ENCODE measurements at places on chromosomes 2 and 18. TPM values are rescaled to one million over a fixed set of nuclear protein-coding genes. Genes with fewer than 3 reads are reported as not detected.

- no peak for DNase-seq
Observed at GRCh38 chr2:144111437-144111836, 408.5 kb downstream of the ZEB2 start.

Gene CHRNG
- not detected for total RNA-seq

DNA sequence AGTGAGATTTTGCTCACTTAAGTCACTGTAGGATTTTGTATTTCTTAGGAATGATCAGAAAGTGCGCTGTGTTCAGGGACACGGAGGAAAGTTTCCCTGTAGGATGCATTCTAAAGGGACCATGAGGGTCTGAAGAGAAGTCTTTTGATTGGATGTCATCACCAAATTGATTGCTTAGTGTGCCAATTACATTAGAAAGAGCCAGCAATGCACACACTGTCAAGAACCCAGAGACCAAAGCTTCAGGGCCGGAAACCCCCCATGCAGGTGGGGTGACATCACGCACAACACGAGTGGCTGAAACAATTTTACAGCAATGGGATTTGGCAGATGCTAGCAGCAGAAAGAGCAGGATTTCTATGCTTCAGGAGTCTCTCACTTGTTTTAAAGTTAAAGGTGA, 242.4 kb downstream of the NAPG start:
- no peak for DNase-seq

DNA sequence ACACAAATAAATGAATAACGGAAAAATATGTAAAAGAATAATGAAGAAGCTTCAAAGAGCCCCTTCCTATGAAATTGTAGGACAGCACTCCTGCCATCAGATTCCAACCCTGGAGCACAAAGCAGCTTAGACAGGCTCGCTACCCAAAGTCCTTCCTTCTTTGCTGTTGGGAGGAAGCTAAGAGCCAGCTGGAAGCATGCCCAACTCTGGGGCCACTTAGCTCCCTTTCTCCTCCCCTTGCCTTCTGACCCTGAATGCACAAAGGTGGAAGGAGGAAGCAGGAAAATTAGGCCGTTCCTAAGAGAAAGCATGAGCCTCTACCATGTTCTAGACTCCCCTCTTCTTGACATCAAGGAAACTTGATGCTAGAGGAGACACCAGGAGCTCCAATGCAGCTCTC, 700.8 kb downstream of the RNF144A start:
- no peak for DNase-seq

DNA sequence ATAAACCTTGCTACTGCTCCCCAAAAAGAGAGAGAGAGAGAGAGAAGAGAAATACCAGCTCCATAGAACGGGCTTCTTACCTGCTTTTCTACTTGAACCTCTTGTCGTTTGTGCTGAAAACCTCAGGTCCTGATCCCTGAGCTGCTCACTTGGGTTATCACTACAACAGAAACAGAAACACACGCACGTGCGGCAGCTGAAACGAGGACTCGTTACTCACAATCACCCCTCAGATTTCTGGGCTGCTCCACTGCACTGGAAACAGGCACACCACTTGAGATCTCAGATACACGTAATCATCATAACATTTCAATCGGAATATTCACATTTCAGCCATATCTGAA, 48.2 kb upstream of the GPC1 start:
- DNase-seq, result no peak

GRCh38 chr2:73736855-73737779, at the start of gene TPRKB:
Gene TPRKB, minus strand, starts transcription at chr2:73737345. Its CDS starts 2,776 bp downstream, at chr2:73734569.
- DNase-seq, result peak; percentile 93

DNA sequence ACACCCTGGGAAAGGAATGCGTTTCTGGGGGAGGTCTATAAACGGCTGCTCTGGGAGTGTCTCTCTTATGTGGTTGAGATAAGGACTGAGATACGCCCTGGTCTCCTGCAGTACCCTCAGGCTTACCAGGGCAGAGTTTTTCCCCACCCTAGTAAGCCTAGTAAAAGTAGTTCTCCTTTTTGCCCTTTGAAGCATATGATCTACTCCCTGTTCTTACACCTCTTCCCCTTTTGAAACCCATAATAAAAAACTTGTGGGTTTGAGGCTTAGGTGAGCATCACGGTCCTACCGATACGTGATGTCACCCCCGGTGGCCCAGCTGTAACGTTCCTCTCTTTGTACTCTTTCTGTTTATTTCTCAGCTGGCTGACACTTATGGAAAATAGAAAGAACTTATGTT, 97.4 kb downstream of the FSIP2 start:
- DNase-seq, result no peak

GRCh38 chr2:22487541-22487940, 897.4 kb upstream of the KLHL29 start:
- DNase-seq, result no peak

Gene SH3BP4
- 0.52 TPM for total RNA-seq

Gene SPP2
- not detected for total RNA-seq

GRCh38 chr2:98088261-98088660, 1.3 kb downstream of the VWA3B start:
- DNase-seq, result no peak

All from CD4-positive, alpha-beta T cell (primary cell).